Skin of body (tissue), 3 donors: ENCODE measurements at places on chromosomes 1 and 21. TPM values are rescaled to one million over a fixed set of nuclear protein-coding genes. Genes with fewer than 3 reads are reported as not detected.

GRCh38 chr1:98421085-98421435 is 240.5 kb upstream of the SNX7 start:
- DNase-seq: peak; percentile 34

GRCh38 chr1:55474168-55474786 is 259.1 kb upstream of the USP24 start:
- DNase-seq: no peak

KCNQ4 gene
- total RNA-seq: 1.8 TPM

LIPI gene
- total RNA-seq: not detected
